ENCODE measurements at places on chromosomes 6 and 20.

DNA sequence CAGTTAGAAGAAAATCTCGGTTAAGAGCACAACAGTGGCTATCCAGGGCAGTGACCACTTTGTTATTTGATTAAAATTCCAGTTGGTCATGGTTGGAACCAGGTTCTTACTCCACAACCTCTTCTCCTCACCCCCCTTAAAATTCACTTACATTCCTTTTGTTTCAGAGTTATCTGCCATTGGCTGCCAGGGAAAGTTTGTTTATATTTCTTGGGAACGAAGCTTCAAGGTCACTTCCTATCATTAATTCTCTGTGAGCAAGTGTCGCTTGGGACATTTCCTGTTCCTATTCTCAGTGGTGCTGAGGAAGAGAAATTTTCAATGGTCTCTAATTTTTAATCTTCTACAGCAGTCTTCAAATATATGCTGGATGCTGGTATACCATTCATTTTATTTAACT is 121.1 kb upstream of the COL21A1 start:
- DNase-seq: no peak

DNA sequence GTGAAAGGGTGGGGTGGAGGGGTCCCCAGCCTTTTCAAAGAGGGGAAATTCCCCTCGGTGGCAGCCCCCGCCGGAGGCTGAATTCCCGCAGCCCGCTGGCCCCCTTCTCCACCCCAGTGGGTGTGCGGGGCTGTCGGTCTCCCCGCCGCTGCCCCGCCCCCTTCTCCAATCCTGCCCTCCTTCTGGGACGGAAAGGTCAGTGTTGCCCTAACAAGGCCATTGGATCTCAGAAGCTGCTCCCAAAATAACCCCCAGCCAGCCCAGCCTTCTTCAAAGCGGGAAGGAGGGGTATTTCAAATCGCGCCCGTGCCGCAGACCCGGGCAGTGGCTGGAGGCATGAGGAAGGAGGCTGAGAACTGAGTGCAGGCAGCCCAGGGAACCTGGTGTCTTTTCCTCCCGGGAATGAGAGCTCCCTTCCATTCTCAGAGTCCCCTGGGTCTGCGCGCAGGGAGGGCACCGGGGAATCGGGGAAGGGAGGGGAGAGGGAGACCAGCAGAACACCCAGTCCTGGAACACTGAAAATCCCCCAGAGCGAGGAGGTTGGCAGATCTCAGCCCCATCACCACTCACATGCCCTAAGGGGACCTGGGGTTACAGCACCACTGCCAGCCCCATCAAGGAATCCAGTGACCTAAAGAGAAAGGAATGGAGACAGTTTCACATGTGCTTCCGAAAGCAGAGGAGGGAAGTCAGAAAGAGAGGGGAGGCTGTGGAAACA is at the start of gene JPH2:
TSS of gene JPH2 (minus strand) at position 135 of the 718 bp plus-strand sequence. CDS start 483 bp downstream, outside the sequence.
- DNase-seq: no peak

DNA sequence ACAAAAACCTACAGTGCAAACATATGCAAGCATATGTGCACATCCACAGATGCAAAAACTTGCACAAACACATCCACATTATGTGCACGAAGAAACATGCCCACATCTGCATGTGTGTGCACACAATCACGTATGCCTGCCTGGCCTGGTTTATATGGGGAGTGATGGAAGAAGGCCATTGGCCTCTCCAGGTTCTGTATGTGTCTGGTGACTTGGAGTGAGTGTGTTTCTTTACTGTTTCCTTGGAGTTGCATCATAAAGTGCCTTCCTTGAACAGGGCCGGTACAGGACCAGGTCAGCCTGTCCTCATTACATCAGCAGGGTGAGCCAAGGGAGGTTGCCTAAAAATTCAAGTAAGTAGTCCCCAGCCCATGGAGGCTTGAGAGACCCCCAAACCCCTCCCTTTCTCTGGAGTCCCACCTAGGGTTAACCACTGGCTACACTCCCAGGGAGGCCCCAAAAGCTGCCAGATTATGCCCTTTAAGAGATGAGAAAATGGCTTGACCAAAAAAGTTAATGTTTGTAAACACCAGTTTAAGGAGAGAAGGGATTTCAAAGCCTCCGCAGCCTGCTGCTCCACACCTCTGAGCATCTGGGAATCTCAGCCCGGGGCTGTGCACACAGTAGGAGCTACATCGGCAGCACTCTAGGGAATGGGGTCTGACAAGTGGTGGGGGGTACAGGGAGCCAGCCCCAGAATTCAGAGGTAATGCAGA is 140.8 kb downstream of the VEGFA start:
- no peak for DNase-seq

- DNase-seq: no peak
Measured at GRCh38 chr6:29828471-29828797, 809 bp downstream of the HLA-G start.

- no peak for DNase-seq
Measured at GRCh38 chr6:13524801-13525508, 37.6 kb upstream of the GFOD1 start.

DNA sequence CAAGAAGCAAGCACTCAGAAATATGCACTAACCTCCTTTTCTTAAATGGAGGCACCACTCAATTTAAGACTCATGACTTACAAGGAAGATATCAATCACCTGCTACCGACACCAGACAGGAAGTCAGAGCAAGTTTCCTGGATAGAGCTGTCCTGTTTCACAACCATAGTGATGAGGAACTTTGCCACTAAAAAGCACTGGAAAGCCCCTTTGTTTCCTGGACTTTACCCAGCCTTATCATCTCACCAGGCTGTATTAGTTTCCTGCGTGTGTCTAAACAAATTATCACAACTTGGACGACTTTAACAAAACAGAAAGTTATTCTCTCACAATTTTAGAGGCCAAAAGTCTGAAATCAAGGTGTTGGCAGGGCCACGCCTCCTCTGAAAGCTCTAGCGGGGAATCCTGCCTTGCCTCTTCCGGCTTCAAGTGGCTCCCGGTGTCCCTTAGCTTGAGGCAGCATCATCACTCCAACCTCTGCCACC is 253.8 kb upstream of the STXBP5 start:
- DNase-seq: no peak

DNA sequence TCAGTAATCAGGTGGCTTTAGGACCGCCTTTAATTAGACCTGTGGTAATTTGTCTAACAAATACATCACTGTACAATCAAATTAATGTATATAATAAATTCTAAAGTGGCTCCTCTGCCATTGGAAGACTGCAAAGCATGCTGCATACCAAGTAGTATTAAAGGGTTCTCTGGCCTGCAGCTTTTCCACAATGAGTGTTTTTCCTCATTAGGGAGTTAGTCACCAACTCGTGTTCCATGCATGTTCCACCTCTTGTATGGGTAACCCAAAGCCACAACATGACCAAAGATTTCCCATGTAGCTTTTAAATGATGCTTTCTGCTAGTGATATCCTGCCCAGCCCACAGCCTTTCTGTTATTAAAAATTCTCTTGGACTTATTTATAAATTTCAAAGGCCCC is 218.7 kb downstream of the FUT9 start:
- DNase-seq: no peak

DNA sequence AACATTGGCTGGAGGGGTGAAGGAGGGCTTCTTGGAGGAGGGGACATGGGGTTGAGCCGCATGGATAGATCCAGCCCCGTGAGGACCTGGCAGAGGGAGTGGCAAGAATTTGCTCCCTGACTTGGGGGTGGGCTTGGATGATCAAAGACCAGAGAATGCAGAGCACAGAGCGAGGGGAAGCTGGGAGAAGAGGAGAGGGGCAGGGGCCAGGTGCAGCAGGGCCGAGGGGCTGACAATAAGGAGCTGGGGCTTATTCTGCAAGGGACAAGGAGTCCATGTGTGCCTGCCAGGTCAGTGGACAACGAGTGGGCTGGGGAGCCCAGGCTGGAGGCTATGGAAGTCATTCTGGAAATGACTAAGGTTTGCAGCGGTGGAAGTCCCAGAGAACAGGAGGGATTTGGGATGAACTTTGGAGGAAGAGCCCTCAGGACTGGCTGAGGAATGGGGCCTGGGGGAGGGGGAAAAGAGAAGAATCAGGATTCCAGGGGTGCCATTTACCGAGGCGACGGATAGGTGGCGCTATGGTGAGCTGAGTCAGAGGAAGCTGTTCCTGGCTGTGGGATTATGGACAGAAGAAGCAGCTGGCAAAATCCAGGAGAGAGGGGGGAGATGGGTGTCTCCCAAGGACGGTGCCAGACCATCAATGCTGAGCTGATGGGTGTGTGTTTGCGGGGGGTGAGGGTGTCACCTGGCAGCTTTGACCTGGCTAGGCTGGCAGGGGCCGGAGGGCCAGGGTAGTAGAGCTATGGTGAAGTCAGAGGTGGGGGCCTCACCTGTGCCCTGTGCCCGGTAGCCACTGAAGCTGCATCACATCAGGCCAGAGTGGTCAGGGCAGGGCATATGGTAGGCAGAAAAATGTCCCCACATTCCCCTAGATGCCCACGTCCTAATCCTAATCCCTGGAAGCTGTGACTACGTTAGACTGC is 7.8 kb downstream of the KCNG1 start:
- no peak for DNase-seq

DNA sequence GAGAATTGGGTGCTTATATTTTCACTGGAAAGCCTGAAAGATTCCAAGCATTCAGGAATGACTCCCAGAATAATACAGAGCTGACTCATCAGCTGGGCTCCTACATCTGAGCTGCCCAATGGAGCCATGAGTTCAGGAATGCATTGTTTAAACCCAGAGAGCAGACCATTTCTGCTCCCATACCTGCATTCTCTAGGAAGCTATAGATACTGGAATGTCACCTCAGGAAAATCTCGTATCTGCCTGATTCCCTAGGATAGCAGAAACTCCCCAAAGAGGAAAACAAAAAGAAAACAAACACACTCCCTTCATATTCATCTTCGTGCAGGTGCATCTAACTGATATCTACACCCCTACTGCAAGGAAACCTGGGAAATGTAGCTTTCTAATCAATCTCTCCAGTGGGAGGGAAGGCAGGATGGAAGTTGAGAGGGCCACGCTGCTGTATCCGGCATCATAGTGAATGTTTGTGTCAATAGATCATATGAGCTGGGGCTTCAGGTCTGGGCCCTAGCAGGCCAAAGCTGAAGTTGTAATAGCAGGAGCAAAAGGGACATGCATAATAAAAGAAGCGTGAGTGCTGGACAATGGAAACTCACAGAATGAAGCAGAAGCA is 8.2 kb upstream of the SLC2A12 start:
- DNase-seq: no peak

GRCh38 chr6:29834564-29835436 is 7.2 kb downstream of the HLA-G start:
- DNase-seq: no peak

DNA sequence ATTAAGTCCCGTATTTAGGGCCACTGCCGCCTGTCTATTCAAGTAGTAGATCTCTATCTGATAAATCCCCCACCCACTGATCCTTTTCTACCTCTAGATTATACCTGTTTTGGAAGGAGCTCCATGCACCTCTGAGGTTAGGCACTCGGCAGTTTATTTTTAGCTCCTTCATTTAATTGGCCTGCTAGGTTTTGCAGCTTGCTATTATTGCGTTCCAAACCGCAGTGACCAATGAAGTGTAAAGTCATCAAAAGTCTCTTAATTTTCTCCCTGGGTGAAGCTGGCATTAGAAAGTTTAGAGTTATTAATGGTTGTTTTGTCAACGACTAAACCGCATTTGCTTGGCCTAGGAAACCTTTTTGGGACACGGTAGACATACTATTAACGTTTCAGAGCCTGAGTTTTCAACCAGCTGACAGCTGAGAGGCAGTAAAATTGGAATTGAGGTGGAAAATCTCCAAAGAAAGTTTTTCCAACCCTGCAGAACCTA is 60.0 kb downstream of the RFPL4B start:
- no peak for DNase-seq

GRCh38 chr20:11917663-11918062 is at the start of gene BTBD3:
Gene BTBD3, plus strand, starts transcription at chr20:11917893. Its CDS starts 383 bp downstream, at chr20:11918276.
- DNase-seq: no peak

DNA sequence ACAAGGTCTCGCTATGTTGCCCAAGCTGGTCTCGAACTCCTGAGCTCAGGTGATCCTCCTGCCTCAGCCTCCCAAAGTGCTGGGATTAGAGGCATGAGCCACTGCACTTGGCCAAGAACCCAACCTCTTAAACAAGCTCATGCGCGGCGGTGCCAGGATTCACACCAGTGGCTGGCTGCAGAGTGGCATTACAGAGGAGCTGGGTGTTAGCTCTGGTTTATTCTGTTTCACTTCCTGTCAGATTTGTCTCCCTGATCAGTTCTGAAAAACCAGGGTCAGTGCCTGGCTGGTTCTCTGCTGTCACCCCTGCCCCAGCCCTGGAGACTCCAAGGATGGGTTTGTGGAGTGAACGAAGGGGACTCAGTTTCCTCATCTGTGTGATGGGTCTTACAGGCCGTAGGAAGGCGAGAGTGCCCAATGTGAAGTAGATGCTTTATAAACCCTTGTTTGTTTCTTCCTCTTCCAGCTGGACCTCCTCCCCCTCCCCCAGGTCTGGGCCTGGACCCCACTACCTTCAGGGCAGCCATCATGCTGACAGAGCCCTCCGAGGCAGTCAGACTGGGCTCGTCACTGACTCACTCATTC is 63.4 kb downstream of the UBE2V1 start:
- no peak for DNase-seq

DNA sequence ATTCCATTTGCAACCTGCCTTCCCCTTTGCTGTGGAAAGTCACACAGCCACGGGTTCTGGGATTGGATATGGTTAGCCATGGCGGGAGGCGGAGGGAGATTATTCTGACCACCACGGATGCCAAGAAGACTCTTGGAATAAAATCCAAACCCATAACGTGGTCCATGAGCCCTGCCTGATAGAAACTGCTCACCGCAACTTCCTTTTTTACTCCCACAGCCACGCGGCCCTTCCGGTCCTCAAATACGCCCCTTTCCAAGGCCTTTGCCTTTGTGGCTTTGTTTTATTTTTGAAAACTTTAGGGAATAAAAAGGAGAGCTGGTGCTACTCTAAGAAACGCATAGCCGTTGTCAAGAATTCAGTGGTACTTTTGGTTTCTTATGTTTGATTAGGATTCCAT is 602.5 kb upstream of the CDH4 start:
- DNase-seq: no peak

- no peak for DNase-seq
Measured at GRCh38 chr20:43799150-43799711, 72.4 kb upstream of the GTSF1L start.

GRCh38 chr6:170464080-170464479 is 89.0 kb downstream of the PSMB1 start:
- no peak for DNase-seq

DNA sequence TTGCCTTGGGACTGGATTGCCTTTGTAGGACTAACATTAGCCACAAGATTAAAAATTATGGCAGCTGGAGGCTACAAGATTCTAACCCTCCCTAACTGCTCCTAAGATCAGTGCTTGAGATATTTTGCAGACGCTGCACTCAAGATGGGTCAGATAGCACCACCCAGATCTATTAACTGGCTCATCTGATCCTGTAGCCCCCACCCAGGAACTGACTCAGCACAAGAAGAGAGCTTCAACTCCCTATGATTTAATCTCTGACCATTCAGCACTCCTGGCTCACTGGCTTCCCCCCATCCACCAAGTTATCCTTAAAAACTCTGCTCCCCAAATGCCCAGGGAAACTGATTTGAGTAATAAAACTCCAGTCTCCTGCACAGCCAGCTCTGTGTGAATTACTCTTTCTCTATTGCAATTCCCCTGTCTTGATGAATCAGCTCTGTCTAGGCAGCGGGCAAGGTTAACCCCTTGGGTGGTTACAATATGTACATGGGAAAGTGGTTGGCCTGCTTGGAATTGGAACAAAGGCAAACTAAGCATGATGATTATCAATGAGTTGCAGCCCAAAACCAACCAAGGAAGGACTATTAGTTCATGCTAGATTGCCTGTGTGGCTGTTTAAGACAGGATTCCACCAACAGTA is 111.3 kb downstream of the OR2B2 start:
- no peak for DNase-seq
